ENCODE measurements at places on chromosomes 5 and 9. TPM values are rescaled to one million over a fixed set of nuclear protein-coding genes. Genes with fewer than 3 reads are reported as not detected.
A peak's percentile ranks its signal among the peaks of the same experiment; 100 is the strongest.

Gene OR4F3
- total RNA-seq: not detected

Gene C9
- not detected for total RNA-seq

Gene PRUNE2
- total RNA-seq: 0.35 TPM

- no peak for DNase-seq
Observed at GRCh38 chr9:107739601-107740082, 250.1 kb upstream of the KLF4 start.

DNA sequence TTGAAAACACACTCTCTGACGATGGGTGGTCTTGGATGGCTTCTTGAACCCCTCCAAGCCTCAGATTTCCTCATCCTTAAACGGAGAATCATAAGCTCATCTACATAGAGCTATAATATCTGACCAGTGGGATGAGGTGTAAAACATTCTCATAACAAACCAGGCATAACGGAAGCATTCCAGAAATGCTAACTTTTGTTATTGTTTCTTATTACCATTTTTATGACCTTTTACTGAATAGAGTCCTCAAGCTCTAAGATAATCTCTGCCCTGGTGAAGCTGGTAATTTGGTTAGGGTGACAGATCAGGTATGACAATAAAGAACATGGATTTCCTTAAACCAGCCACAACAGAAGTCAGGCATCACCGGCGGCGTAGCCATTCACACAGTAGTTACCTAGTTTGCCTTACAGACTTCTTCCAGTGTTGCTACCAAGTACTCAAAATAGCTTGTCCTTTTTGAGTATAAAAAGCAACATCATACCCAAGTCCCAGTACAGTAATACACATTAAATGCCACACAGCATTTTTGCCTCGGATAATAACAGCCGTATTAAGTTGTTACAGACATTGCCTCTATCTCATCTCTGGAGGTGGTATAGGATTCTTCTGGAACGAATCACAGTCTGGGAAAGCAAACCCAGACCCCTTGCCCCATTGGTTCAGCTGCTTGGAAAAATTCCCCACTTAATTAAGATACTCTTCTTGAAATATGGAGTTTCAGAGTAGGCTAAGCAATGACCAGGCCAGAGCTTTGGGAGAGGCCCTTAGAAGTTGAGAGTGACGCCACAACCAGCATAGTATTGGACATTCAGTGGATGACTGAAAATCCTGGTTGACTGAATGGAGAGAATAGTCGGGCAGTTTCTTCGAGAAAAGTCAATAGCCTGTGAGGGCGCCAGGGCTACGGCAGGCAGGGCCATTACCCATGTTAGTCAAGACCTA, 252.5 kb downstream of the SLIT3 start:
- DNase-seq: no peak

- peak; percentile 28 for DNase-seq
Observed at GRCh38 chr5:175059687-175060211, 335.4 kb downstream of the MSX2 start.

DNA sequence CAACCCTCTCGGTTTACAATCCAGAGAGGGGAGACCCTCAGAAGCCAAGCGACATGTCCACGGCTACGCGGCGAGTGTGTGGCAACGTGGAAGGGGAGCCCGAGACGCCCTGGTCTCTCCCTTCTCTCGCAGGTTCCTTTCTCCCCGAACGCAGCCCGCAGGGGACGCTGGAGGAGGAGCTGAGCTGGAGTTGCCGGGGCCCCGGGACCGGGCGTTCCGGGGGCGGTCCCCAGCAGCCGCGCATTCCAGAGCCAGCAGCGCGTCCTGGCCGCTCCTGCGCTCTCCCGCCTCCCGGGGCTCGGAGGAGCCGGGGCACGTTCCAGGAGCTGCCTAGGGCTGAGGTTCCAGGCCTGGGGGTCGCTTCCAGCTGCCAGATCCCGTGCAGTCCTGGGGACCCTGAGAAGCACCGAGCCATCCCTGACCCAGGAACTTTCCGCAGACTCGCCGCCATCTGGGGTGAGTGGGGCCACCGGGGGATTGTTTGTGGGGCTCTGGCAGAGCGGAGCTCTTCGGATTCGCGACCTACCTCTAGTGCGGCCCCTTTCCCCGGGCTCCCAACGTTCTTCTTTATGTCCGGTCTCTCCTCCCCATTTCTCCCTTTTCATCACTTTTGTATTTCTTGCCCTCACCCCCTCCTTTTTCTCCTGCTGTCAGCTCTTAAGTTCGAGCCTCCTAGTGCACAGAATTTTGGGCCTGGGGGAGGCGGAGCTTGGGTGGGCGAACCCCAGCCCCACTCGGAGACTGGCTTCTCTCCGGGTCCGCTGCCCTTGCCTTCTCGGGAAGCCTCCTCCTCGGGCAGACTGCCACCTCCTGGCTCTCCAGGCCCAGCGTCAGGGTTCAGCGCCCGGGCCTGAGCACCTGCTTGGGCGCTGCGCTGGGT, at the start of gene SMIM3:
SMIM3 (plus strand) TSS at position 241 of the 880 bp plus-strand sequence. CDS start 16,684 bp downstream, outside the sequence.
- DNase-seq: peak; percentile 77

DNA sequence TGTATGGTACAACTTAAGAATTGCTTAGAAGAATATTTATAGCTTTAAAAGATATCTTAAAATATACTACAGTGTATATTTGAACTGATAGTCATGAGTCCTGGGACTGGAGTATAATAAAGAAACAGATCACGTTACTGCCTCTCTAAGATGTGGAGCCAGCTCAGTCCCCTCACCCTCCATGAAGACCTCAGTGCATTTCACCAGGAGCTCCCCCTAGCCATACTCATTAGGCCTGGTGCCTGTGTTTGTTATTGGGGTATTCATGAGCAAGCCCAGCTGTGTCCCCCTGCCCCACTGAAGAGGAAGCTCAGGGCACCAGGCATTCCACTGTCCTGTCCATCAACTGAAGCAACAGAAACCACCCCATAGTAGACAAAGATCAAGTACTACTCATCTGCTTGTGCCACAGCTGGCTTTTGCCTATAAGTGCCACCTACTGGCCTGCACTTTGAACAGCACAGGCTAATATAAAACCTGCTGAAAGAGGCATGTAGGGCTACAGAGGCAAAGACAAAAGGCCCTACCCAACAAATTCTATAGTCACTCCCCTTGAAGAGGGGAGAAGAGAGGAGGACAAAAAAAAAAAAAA, 850.2 kb upstream of the NUDT12 start:
- DNase-seq: no peak

GRCh38 chr5:19546521-19546920, 441.5 kb downstream of the CDH18 start:
- no peak for DNase-seq

- DNase-seq: no peak
Observed at GRCh38 chr9:135066291-135066690, 21.2 kb upstream of the OLFM1 start.

- DNase-seq: no peak
Observed at GRCh38 chr5:135079099-135079681, 45.2 kb upstream of the PITX1 start.
